ENCODE measurements at places on chromosomes 13 and 19.

DNA sequence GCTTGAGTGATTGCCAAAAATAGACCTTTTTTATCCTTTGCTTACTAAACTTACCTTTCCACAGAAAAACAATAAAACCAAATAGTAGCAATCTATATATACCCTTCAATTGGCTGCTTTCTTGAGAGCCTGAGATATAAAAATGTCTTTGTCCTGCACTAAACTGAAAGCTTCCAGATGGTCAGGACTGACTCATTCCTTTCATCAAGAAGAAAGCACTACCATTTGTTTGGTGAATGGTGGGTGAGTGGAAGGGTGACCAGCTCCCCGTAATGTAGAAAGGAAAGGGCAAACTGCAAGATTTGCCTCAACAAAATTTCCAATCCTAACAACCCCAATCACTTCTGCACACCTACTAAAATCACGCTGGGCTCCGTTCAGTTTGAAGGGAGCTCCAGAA lies 67.8 kb downstream of the SACS start:
- no peak for DNase-seq

GRCh38 chr13:69580255-69580654 lies 527.4 kb upstream of the ATXN8OS start:
- no peak for DNase-seq

- no peak for DNase-seq
Measured at GRCh38 chr13:42075517-42075916, 27.1 kb downstream of the DGKH start.

DNA sequence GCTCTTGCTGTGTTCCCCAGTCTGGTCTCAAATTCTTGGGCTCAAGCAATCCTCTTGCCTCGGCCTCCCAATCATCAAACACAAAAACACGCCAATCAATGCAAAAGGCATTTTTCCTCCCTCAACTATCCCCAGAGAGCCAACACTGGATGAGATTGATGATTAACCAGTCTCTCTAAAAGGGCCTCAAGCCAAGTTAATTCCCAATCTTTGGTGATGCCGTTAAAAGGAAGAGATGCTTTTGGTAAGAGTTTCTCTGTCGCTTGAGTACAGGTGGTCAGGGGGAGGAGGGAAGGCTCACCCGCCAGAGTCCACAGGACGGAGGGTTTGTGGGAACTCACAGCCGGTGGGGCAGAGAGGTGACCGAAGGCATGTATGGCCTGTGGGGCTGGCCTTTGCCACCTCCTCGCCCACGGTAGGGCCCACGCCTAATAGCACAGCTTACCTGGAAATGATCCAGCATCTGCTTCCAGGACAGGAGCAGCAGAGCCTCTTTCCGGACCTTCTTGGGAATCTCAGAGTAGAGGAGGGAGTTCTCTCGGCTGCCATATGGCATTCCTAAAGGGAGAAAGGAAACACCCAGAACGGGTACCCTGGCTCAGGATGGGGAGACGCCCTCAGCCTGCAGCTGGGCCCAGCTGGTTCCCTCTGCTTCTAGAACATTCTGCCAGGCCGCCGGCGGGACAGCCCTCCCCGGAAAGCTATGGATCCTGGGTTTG lies 18.1 kb downstream of the DPP9 start:
- no peak for DNase-seq

DNA sequence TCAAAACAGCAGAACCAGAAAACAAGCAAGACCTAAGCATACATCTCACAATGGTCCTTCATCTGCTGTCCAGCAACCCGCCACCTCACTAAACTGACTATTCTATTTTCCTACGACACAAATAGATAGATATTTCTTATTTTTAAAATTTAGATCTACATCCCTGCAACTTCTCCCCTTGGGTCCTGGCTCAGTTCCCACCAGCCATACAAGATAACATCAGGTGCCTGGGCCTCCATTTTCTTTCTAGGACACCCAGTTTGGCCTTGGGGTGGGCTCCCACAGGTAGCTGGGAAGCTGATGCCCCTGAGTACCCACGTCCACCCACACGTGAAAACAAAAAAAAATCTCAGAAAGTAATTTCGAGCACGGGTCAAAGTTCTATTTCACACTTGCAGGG lies 47.6 kb downstream of the TGDS start:
- no peak for DNase-seq

DNA sequence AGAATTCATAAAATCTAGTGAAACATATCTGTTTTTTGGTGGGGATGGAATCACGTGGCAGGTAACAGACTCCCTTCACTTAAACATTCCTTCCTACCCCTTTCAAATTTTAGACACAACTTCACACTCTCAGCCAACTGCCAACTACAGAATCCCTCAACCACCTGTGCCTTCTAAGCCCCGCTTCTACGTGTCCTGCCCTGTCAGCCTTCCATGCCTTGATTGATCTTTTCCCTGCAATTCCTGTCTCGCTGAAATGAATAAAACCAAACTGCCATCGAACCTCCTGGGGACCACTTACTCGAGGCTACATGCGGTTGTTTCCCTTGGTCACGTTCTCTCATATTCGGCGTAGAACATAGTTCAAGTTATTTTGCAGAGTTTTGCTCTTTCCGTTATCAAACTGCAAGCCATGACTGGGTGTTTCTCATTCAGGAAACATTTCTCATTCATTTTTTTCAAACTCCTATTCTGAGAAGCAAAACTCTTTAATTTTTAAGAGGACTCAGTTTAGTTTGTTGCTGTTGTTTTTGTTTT lies 1.1 kb downstream of the ZNF625 start:
- DNase-seq = no peak

- no peak for DNase-seq
Measured at GRCh38 chr19:18633321-18633720, 3.5 kb upstream of the KLHL26 start.

DNA sequence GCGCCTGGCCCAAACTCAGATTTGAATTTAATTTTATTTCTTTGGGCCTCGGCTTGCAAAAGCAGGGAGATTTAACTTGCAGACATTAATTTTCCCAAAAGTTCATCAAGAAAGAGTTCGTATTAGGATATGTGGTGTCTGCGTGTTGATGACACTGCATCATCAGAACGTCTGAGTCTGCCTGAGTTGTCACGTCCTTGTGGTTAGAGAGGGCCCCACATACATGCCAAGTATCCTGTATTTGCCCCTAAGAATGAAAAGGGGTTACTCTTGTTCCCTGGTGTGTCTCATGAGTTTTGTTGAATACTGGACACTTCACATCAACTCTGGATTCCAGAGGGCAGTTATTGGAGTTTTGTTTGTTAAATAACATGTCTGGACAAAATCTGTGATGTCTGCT lies 5.6 kb upstream of the TEX29 start:
- no peak for DNase-seq

DNA sequence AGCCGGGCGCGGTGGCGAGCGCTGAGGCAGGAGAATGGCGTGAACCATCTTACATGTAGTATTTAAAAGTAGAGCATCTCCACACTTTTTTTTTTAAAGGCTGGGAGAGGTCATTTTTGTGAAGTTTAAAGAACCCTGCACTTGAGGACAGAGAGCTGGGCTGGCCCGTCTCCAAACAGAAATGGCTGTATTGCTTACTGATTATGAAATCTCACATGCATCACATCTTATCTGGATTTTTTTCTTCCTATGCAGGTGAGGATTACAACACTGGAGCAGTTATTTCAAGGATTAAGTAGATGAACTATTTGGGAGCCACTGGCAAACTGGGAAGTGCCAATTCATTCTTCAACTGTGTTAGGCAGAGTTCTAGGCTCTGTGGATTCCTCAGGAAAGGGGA lies 59.5 kb downstream of the TEX26 start:
- DNase-seq = no peak

DNA sequence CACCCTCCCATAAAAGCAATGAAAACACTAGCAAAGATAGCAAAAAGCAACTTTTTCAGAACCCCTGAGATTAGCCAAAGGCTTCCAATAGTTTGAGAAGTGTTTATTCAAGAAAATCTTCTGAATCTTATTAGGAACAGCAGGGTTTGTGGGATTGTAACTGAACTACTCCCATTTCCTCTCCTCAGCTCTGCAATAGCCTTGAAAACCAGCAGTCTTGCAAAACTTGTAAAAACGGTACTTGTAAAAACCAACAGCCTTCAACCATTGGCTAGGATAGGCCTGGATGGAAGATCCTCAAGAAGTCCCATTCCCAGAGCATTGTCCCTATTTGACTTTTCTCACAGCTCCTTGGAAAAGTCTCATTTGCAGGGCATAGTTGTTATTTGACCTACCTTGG lies 12.1 kb downstream of the RNASEH2B start:
- DNase-seq = no peak

DNA sequence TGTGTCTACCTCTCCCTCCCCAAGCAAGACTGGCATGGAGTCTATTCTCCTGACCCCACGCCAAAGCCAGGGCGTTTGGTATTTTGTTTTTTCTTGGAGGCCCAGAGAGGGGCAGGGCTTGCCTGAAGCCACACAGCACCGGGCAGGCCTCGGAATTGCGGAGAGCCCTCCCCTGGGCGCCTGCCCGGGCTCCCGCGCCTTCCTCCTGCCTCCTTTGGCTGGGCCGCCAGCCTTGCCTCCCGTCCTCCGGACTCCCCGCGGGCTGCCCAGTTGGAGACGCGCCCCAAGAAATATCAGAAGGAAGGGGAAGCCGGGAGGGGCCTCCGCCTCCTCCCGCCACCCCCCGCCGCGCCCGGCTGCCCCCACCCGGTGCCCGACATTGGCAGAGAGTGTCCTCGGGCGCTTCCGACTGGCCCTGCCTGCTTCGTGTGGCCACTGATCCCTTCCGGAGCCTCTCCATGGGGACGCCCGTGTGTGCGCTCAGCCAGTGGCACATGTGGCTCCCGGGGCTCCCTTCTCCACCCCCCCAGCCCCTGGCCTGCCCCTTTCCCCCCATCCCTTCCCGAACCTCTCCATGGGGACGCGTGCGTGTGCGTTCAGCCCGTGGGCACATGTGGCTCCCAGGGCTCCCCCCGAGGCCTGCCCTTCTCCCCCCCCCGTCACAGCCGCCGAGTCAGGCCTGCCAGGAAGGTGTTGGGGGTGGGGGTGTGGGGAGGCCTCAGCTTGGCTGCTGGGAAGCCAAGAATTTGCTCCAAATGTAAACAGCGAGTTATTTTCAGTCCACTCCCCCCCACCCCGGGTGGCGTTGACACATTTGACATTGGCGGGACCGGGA lies 37.3 kb downstream of the NFIC start:
- DNase-seq = no peak

DNA sequence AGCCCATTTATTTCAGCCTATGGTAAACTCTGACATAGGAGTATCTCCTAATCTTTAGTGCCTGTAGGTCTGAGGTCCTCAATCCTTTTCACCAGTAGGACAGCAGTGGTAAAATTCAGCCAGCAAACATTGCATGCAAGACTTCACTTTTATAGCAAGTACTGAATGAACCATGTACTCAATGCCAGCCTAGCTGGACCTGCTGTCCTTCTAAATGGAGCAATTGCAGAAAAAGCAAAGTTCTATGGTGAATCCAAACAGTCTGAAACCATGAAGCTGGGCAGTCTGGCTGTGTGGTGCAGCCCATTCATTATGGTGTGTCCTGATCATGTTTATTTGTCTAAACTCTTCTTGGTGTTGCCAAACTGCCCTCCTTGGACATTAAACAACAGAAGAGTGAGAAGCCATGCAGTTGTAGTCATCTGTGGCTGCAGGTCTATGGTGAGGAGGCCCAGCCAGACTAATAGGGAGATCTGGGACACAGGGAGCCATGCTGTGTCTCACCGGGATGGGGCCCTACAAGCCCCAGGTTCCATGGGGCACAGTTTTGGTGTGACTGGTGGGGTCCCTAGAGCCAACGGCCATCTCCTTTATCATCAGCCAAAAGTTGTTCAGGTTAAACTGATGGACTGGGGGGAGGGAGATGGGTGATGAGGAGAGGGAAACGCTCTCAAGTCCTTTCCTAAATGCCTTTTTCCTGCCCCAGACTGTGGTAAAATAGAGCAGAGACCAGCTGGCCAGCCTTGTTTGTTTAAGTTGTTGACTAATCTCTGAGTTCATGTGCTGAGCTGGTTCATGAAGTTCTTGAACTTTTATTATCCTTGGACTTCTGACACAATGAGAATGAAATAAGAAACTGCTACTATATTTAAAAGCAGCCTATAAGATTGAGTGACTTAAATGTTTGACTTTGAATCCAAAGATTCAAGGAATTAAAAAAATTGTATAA lies 20.6 kb upstream of the TNFSF11 start:
- no peak for DNase-seq

GRCh38 chr19:9381361-9381785 lies 18.6 kb downstream of the ZNF177 start:
- DNase-seq = no peak

DNA sequence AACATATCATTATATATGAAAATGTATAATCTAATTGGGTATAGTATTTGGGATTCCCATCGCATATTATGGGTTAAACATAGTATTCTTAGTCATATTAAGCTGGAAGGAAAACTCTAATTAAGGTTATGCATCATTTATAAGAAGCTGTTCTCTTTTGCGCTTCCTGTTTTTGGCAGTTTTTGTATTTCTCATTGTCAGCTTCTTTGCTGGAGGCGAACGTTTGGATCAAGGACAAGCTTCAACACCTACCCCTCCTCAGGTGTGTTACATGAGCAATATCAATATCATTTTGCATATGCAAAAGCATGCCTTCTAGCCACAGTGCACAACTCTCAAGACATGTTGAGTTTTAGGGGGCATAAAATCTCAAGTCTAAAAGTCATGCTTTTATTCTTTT lies 439.8 kb downstream of the TDRD3 start:
- no peak for DNase-seq

GRCh38 chr19:36041831-36042230 lies 9.2 kb upstream of the CLIP3 start:
- no peak for DNase-seq

- DNase-seq = no peak
Measured at GRCh38 chr13:51797664-51798488, 6.1 kb downstream of the DHRS12 start.

DNA sequence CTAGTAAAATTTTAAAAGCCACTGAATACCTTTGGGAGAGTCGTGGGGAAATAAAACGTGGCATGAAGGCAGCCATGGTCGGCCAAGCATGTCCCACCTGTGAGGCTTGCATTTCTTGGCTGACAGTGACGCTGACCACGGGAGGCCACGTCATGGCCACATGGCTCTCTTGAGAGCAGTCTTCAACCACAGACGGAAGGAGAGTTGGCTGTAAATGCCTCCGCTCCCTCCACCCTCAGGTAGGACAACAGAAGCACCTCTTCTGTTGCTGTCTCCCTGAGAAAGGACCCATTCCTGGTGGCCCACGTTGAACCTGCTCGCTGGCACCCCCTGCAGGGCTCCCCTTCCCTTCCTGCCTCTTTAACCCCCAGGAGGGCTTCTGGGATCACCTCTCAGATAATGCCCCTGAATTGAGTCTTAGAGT lies 10.6 kb upstream of the LRRC25 start:
- DNase-seq = no peak

GRCh38 chr13:39321574-39321973 lies 281.4 kb downstream of the LHFPL6 start:
- no peak for DNase-seq
